ENCODE measurements at places on chromosomes 3 and 15. TPM values are rescaled to one million over a fixed set of nuclear protein-coding genes. Genes with fewer than 3 reads are reported as not detected.

DNA sequence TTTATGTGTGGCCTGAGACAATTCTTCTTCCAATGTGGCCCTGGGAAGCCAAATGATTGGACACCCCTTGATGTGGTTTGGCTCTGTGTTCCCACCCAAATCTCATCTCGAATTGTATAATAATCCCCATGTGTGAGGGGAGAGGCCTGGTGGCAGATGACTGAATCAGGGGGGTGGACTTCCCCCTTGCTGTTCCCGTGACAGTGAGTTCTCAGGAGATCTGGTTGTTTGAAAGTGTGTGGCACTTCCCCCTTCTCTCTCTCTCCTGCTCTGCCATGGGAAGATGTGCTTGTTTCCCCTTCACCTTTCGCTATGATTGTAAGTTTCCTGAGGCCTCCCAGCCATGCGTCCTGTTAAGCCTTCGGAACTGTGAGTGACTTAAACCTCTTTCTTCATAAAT, 60.1 kb upstream of the PARL start:
- no peaks in the 10 kb centered on the region for H3K27me3 ChIP-seq
- H3K4me3 ChIP-seq: no peak overlapping the region
- no peak for DNase-seq
- H3K27ac ChIP-seq: no peak overlapping the region
- peaks cover 68% of the 10 kb centered on the region for H3K36me3 ChIP-seq

The ANKRD63 gene
- polyA plus RNA-seq: not detected

The TLR9 gene
- 0.34 TPM for polyA plus RNA-seq

DNA sequence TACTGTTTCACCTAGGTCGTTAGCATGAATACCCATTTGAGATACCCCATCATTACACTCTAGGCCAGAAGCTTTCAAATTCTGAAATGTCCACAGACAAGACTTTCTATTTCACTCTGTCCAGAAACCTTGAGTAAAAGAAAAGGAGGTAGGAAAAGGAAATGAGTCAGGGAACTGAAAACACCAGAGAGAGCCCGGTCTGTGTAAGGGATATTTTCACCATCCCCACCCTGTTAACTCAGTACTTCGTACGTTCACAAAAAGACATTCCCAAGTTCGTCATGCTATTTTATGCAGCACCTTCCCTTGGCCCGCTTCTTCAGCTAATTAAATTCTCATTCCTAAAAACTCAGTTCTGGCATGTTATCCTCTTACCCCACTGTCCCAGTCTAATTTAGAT, 89.4 kb upstream of the SOX2 start:
- H3K27ac ChIP-seq: no peak overlapping the region
- no peak for DNase-seq
- H3K36me3 ChIP-seq: no peaks in the 10 kb centered on the region

GRCh38 chr15:31799715-31800321, 230.5 kb upstream of the CHRNA7 start:
- H3K27me3 ChIP-seq: no peaks in the 10 kb centered on the region
- DNase-seq: no peak
- no peaks in the 10 kb centered on the region for H3K4me1 ChIP-seq
- no peaks in the 10 kb centered on the region for H3K36me3 ChIP-seq
- no peak overlapping the region for H3K27ac ChIP-seq
- no peak overlapping the region for H3K4me3 ChIP-seq

All from adrenal gland (tissue), 19 donors.